ENCODE measurements at places on chromosomes 5 and 9. TPM values are rescaled to one million over a fixed set of nuclear protein-coding genes. Genes with fewer than 3 reads are reported as not detected.

IL9 gene
- total RNA-seq, result not detected

MAMDC4 gene
- 1.5 TPM for total RNA-seq

ORM2 gene
- total RNA-seq, result not detected

NDUFS4 gene
- 163 TPM for total RNA-seq

SELENOP gene
- 17.3 TPM for total RNA-seq

ORM1 gene
- not detected for total RNA-seq

FOXD4 gene
- total RNA-seq, result 0.26 TPM

COL23A1 gene
- total RNA-seq, result 0.13 TPM

LHX6 gene
- 0.13 TPM for total RNA-seq

SLC36A2 gene
- total RNA-seq, result not detected
